Stimulated activated CD4-positive, alpha-beta T cell treated with anti-CD3 and anti-CD28 coated beads, Interleukin-12 subunit alpha, Interleukin-12 subunit beta, amount 100 ng/mL, for 24 hours (primary cell): ENCODE measurements at places on chromosomes 5 and 9.

DNA sequence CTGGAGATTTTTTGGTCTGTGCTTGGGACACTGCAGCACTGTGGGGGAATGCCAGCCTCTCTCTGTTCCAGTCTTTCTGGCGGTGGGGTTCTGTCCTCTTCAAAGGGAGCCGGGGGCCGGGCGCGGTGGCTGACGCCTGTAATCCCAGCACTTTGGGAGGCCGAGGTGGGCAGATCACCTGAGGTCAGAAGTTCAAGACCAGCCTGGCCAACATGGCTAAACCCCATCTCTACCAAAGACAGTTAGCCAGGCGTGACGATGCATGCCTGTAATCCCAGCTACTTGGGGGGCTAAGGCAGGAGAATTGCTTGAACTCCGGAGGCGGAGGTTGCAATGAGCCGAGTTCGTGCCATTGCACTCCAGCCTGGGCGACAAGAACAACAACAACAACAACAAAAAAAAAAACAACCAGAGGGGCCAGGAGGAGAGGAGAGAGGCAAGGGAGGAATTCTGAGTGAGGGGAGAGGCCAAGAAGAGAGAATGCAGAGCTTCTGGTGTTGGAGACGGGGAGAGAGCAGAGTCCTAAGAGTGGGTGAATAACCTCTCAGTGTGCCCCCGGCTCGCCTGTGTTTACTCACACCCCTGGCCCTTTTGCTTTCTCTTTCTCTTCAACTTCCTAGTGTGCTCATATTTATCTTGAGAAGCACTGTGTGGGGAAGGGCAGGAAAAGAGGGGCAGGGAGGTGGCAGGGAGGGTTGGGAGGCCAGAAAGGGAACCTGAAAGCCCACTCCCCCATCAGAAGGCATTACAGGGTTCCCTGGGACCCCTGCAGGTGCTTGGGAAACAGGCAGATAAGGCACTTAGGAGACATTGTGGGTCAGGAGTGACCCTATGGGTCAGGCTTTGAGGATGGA, 3.2 kb upstream of the SET start:
- no peak for DNase-seq

- DNase-seq: no peak
Measured at GRCh38 chr9:112925058-112925641, 34.5 kb upstream of the SLC46A2 start.

- DNase-seq: no peak
Measured at GRCh38 chr9:17881371-17881770, 302.5 kb downstream of the SH3GL2 start.

- DNase-seq: no peak
Measured at GRCh38 chr9:113428062-113428615, 17.6 kb downstream of the C9orf43 start.

- DNase-seq: no peak
Measured at GRCh38 chr9:93198117-93198837, 14.3 kb downstream of the WNK2 start.

GRCh38 chr9:106479679-106480078, 383.3 kb upstream of the ZNF462 start:
- no peak for DNase-seq

DNA sequence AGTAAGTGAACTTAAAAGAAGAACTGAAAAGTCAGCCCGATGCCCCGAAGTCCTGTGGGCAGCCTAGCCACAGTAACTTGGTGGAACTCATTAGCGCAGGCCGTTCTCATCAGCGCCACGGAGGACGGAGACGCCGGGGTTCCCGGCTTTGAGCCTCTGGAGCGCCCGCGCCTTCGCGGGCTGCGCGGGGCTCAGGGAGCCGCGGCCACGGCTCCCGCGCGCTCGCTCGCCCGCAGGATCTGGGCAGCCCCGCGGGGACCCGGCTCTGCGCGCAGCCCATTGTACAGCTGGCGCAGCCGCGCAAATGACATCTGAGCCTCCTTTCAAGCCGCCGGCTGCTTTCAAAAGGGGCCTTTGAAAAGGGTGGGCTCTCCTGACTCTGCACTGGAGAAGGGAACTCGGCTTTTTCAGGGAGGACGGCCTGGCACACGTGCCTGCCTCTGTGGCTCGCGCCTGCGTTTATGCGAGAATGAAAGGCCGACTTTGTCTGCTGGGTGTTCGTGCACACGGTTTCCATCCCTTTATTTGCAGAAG, 40.7 kb downstream of the TLR4 start:
- DNase-seq: no peak

- no peak for DNase-seq
Measured at GRCh38 chr5:150101023-150101422, 14.7 kb upstream of the CSF1R start.

- no peak for DNase-seq
Measured at GRCh38 chr5:410911-411517, 32.0 kb upstream of the EXOC3 start.
